ENCODE measurements at places on chromosomes 11 and 22.

DNA sequence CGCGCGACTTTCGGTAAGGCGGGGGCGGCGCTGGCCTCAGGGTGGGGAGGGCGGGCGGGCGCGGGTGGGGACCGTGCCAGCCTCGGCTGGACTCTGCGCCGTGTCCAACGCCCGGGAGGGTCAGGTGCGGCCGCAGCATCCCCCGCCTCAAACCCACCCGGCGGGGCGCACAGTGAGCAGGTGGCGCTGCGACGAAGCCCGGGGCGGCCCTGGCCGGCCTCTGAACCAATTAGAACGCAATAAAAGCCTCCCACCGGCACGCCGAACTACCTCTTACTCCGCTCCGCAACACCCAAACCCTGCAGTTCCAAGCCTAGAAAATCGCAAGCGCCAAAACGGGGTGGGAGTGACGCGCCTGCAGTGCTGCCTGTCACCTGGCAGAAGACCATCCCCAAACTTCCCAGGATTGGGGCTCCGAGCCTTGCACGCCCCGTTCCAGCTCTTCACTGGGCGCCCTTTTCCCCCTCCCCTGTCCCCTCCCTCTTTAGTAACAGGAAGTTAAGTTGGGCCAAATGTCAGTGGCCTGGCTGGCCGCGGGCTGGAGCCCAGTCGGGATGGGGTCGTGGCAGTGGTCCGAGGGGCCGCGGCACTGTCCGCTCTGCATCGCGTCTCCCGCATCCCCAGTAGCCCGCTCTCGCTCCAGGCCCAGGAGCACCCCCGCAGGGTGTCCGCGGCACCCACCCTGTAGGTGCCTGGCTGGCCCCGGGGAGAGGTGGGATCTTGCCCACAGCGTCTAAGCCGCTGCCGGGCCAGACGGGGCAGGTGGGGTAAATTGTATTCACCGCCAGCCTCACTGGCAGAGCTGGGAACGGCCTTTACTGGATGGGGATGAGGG lies 541 bp downstream of the MICAL2 start:
- peak; percentile 51 for DNase-seq

DNA sequence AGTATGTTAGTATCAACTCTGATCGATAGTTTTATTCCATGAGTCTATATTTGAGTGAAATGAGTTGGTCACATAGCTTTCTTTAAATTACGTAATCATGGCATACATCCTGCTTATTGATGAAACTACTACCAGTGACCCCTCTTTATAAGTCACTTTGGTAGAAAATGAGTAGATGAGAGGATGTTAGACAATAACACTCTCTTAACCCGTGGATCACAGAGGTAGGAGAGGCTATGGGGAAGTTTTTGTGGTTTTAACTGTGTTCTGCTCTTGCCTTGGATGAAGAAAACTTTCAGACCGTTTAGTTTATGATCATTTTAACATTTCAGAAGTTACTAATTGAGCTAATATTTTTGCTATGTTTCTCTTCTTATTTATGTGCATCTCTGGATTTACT lies 34.0 kb downstream of the TBCEL start:
- no peak for DNase-seq

DNA sequence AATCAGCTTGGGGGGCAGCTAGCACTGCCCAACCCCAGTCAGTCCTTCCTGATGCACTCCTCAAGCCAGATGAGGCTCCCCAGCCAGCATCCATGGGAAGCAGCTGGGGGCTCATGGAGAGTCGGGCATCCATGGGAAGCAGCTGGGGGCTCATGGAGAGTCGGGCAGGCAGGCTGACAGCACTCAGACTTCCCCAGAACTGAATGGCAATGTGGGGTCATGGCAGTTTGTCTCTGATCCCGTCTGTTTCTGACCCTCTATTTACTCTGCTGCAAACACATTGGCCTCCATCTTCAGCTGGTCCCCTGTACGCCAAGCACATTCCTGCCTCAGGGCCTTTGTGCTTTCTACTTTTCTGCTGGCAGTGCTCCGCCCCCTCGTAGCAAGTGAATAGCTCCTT lies 314.8 kb downstream of the NTM start:
- no peak for DNase-seq

DNA sequence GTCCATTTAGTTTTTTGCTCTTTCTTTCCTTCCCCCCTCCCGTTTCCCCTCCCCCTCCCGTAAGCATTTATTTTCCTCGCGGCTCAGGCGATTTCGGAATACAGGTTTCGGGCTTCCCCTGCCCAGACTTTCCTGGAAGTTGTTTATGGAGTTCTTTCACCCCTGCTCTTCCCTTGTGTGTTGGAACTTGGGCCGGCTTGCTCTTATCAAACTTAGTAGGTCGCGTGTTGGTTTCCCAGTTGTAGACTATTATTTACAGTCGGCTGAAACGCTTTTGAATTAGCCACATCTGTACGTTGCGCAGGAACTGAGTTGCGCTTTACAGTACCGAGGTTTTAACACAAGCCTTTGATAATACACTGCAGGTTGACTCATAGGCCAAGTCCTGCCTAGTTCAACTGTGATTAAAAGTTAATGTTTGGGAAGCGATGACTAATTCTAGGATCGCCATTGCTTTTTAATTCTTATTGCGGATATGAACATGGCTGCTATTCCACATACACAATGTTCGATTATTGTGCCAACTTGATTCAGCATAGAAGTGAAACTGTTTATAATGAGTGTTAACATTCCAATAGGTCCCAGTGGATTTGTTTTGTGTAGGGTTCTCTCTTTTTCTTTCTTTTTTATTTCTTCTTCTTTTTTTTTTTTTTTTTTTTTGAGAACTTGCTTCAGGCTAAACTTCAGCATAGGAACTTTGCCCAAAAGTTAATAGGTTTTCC lies 1.7 kb downstream of the YAP1 start:
- peak; percentile 17 for DNase-seq

DNA sequence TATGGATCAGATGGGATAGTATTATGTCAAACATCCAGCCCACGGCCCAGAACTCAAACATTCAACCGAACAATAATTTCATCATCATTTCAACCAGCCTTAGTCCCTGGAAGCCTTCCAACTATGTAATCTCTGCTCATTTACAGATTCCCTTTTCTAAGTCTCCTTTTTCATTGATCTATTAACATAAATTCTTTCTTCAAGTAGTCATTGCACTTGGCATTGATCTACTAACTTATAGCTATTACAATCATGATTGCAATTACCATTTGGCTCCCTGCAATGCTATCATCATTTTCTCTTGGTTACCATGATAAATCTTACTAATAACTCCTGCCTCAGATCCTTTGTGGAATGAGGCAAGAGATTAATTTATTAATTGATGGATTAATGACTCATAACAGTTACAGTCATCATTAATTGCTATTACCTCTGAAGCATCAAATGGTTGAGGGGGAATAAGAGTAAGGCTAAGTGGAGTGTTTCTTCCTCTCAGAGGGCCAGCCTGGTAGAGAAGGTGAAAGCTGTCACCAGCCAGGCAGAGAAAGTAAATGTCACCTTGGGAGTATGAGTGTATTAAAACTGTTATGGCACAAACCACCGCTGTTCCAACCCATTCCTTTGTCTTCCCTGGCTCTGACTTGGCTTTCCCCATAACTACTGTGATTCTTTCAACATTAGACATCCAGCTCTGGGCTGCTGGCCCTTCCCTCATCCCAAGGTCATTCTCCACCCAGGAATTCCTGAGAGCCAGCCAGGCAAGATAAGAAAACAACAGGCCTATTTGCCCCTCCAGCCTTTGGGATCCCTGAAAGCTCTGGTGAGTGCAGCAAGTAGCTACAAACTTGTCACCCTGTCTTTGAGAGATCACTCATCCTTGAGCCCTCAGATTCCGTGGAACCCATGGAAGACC lies 174.7 kb downstream of the RRAS2 start:
- DNase-seq: peak; percentile 36

DNA sequence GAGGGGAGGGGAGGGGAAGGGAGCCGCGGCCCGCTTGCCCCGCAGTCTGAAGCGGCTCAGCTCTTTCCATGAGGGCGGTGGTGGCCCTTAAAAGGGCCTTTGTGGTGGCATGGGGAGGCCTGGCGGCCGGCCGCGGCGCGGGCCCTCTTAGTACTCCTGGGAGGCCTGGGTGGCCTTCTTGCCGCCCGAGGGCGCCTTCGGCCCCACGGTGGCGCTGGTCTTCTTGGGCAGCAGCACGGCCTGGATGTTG lies 6.9 kb downstream of the DPAGT1 start:
- DNase-seq: peak; percentile 70

- DNase-seq: no peak
Measured at GRCh38 chr11:7596975-7597391, 76.3 kb downstream of the CYB5R2 start.

- no peak for DNase-seq
Measured at GRCh38 chr11:116563028-116563711, 209.6 kb downstream of the BUD13 start.

DNA sequence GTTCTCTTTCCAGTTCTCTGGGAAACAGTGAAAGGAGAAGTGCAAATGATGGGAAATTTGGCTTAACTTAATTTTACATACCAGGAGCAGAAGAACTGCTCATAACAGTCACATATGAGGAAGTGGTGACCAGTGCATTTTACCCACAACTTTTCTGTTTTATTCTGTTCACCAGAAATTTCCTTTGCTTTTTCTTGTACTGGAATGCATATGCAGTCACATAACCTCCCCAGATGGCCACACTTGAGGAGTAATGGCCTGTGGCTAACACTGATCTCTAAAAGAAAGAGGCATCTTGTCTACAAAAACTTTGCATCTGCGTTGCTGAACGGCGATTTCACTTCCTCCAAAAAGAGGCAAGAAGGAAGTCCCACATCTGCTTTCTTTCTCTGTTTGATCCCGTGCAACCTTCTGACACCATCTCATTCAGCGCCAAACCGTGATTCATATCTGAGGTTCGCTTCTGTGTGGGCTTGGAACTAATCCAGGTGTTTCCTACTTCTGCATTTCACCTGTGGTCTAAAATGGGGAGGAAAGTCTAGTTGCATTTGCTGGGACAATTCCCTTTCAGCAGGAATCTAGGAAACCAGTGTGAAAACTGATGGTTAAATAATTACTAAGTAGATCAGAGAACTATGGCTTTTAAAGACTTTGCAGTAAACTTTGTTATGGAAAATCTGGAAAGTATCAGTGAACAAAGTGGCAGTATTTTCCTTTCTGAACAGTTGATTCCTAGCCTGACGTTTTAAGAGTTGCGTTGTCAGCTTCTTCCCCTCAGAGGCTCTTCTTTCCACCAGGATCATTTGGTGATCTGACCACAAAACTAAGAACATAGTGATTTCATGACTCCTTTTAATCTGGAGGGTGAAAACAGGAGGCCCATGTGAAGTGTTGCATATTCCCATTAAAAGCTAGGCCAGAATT lies 4.2 kb upstream of the MPEG1 start:
- DNase-seq: no peak

DNA sequence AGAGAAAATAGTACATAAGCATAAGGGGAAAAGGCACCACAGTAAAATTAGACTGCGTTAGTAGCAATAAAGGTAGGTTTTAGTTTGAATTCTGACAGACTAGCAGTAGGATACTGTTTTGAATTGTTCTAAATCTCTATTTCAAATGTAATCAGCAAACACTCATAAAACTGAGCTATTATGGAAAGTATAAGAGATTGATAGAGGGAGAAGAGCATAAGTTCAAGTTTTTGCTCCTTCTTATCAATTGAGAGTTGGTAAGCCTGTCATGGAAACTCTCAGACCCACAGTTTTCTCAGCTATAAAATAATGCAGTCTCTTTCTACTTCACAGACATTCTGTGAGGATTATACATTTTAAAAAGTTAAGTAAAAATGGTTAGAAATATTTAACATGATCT lies 840.2 kb upstream of the CNTN5 start:
- DNase-seq: no peak

DNA sequence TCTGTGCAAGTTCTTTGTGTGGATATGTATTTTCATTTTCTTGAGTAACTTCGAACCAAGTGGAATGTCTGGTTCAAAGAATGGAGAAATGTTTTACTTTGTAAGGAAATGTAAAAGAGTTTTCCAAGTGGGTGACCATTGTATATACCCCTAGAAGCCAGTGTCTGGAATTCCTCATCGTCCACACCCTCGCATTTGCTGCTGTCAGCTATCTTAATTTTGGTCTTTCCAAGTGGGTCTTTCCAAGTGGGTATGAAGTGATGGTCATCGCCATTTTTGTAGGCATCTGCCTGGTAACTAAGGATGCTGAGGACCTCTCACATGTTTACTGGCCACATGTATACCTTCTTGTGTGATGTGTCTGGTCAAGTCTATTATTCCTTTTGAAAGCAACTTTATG lies 547.5 kb downstream of the TBC1D22A start:
- no peak for DNase-seq

GRCh38 chr22:47089374-47089773 lies 326.9 kb downstream of the TBC1D22A start:
- no peak for DNase-seq

DNA sequence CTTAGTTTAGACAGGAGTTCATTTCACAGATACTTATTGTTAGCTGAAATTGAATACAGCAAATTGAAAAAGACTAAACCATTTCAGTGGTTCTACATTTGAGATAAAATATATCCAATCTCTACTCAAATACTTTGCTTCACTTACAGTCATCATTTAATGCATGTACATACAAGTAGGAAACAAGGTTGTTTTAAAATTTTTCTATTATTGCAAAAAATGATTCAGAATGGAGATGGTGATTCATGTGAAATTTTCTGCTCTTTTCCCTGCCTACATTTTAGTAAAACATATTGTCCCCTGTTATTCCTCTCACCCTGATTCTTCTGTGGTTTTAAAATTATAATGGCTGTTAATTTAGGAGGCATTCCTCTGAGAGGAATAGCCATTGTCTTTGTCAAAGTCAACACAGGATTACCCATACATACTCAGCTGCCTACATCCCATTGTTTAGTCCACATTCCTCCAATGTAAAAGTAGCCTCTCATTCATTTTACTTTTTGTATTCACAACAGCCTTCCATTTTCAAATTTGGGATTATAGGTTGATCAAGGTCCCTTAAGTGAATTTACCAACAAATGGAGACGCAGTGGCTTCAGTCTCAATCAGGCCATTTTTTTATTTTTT lies 60.1 kb downstream of the TRPC6 start:
- peak; percentile 32 for DNase-seq

GRCh38 chr11:99773646-99774045 lies 752.9 kb downstream of the CNTN5 start:
- no peak for DNase-seq

DNA sequence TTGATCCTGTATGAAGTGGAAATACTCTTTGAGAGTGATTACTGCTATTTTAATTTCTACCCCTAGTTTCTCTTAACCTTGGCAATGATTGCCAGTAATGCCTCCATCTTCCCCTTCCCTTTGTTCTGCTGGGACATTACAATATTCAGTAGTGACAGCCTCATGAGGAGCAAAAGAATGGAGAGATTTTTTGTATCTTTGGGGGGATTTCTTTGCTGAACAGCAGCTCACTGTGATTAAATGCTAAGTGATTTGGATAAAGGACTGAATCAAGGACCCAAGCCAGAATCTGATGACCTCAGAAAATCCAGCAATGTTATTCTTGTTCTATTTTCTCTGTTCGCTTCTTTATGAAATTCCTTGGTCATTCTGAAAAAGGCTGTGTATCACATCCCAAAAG lies 7.0 kb upstream of the SLC1A2 start:
- DNase-seq: no peak
